ENCODE measurements at places on chromosomes 5 and 9.

DNA sequence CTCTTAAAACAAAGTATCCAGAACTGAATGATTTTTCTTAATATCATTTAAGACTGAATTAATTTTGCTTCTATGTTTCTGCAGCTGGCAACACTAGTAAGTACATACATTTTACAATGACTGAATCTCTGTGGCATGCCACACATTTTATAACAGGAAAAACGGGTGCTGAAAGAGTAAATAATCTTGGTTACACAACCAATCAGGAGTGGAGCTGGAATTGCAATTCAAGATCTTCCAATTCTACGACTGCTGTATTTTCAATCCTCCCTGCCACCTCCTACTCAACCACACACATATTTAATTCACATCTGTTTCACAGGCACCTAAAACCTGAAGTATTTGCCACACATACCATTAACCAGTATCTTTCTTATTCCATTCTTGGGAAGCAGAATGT lies 52.7 kb upstream of the NR5A1 start:
- no peak for DNase-seq

- DNase-seq = no peak
Observed at GRCh38 chr9:17938035-17938655, 359.3 kb downstream of the SH3GL2 start.

DNA sequence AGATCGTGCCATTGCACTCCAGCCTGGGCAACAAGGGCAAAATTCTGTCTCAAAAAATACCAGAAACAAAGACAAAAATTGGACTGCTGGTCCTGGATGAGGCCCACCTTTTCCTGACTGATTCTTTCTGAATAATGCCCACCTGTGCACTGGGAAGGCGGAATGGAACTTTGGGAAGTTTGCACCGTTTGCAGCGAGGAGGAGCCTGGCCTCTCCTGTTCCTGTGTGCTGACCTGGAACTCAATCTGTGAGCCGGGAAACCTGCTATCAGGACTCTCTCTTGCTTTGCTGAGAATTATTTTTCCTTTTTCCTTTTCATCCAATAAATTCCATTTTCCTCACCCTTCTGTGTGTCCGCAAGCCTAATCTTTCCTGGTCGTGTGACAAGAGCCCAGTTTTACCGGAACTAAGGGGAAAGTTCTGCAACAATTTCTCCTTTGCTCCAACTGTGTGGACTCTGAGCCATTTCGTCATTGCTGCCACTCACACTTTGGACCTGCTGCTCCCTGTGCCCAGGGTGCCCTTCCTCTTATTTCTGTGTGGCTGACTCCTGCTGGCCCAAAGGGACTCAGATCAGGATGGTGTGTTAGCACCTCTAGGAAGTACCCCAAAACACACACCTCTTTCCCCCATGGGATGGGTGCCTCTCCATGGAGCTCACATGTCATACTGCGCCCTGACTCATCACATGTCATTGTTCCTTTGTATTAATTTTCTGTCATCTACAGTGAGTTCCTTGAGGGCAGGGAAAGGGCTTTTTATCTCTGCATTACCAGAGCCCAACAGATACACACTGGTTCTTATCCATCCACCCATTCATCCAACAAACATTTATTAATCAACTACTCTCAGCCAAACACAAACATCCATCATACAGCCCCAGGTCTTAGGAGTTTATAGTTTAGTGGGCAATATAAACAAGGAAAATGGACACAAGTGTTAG lies 4.7 kb upstream of the GLRX start:
- DNase-seq = no peak

DNA sequence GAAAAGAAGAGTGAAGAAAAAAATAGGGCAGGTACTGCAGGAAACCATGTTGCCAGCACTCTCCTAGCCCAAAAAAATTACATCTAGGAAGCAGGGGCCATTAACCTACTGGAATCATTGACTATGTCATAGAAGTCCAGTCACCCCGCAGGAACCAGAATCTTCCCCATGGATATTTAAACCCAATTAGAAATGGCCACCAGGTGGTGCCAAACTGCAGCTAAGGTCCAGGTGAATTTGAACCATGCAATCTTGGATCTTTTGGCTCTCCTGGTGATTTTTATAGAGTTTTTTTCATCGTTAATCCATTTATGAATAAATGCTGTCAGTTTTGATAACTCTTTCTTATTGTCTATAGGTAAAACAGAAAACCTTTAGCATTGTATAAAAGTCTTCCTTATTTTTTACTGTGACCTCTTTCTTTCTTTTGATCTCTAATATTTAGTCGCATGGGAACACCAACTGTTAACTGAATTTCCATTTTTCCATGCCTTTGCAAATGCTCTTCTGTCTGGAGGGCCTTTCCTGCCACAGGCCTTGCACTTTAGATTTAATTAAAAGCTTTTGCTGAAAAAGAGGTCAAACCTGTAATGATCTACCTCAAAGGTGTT lies 147.5 kb upstream of the FGF10 start:
- DNase-seq = peak; percentile 74

GRCh38 chr5:154989626-154990025 lies 23.9 kb upstream of the KIF4B start:
- DNase-seq = no peak

- DNase-seq = no peak
Observed at GRCh38 chr9:76181020-76181641, 213.1 kb downstream of the RFK start.

GRCh38 chr9:135045928-135046738 lies 41.3 kb upstream of the OLFM1 start:
- no peak for DNase-seq

GRCh38 chr9:124032247-124032646 lies 20.7 kb downstream of the LHX2 start:
- DNase-seq = no peak

DNA sequence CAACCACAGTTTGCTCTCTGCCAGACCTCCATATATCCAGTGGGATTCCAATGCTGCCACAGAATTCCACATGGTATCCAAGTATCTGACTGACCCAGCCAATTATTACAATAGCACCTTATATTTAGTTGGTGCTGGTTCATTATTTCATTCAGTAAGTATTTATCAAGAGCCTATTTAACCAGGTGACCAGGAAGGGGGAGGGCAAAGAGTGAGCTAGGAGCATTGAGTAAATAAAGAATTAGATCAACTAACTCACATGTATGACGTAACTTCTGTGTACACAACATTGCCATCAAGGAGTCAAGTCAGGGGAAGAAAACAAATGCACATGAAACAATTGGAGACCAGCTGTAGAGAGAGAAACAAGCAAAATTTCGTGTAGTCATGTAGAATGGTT lies 207.1 kb upstream of the PAPPA start:
- no peak for DNase-seq

- DNase-seq = peak; percentile 20
Observed at GRCh38 chr5:134267366-134268018, 41.6 kb upstream of the PPP2CA start.

DNA sequence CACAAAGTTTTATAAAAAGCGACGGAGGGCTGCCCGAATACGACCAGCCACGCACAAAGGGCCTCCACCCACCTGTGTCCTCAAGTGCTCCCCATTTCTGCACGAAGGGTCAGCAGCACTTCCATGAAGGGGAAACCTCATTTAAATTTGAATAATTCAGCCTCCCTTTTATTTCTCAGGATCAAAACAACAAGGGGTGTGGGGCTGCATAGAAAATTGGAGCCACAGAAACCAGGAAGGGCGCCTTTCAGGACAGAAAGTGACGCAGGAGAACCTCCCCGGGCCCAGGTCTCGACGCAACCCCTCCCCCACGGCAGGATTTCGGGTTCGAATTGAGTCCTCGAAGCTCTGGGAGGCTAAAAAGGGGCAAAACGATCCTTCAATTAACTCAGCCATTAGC lies 2.1 kb downstream of the NRARP start:
- no peak for DNase-seq

DNA sequence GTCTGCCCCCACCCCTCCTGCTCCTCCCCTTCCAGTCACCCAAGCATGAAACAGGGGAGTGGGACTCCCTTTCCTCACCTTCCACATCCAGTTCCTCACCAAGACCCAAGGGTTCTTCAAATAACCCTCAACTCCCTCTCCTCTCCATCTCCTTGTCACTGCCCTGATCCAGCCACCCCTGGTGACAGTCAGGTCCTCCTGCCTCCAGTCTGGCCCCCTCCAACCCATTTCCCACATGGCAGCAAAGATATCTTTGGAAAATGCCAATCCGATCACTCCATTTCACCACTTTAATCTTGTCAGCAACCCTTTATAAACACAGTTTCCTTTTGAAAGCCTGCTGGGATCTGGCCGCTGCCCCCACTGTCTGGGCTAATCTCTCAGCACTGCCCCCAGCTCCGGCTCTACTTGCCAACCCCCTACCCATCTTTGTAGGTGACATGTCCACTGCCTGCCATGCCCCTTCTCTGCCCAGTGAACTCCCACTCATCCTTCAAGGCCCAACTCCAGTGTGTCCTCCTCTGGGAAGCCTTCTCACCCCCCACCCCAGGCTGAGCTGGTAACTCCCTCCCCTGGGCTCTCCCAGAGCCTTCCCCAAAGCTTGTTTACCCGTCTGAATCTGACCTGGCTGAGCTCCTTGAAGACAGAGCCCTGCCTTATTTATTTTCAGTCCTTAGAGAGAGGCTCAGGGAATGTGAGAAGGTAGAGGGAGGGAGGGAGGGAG lies 781 bp upstream of the MYOZ3 start:
- DNase-seq = no peak

GRCh38 chr9:72812559-72813111 lies 140.2 kb downstream of the ALDH1A1 start:
- no peak for DNase-seq

- DNase-seq = no peak
Observed at GRCh38 chr5:125446986-125447385, 700.5 kb upstream of the ZNF608 start.

GRCh38 chr5:121226765-121227164 lies 624.9 kb upstream of the FTMT start:
- no peak for DNase-seq

DNA sequence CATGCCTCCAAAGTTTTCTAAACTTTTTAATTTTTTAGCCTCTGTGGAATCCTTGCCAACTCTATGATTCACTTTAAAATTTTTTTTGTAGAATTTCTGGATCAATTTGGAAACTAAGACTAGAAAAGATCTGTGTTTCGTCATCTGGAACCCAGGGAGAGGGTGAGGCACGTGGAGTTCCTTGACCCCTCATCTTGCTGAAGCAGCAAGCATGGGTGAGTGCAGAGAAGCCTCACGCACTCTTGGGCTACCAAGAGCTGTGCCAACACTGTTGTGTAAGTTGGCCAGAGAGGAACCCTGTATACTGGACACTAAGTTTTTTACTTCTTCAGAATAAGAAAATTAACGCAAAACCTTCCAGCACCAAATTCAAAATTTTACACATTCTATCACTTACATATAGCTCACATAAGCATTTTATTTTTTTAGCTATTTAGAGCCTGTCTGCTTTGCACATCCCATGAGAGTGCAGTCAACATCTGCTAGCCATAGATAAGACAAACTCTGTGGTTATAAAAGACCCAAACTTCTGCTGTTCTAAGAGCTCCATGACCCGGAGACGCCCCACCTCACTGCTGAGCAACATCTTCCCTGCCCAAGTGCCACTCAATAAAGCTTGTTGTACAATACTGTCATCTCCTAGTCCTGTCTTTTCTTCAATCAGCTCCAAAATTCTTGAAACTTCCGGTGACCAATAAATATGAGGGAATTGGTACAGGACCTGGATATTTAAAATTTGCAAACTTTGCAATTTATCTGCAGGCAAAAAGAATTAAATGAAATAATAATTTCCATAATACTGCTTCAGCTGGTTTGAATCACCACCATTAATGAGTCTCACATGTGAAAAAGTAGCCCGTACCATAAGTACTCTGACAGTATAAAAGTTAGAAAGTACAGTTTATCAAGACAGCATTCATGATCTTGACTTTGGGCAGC lies 69.7 kb upstream of the ADCY2 start:
- no peak for DNase-seq

DNA sequence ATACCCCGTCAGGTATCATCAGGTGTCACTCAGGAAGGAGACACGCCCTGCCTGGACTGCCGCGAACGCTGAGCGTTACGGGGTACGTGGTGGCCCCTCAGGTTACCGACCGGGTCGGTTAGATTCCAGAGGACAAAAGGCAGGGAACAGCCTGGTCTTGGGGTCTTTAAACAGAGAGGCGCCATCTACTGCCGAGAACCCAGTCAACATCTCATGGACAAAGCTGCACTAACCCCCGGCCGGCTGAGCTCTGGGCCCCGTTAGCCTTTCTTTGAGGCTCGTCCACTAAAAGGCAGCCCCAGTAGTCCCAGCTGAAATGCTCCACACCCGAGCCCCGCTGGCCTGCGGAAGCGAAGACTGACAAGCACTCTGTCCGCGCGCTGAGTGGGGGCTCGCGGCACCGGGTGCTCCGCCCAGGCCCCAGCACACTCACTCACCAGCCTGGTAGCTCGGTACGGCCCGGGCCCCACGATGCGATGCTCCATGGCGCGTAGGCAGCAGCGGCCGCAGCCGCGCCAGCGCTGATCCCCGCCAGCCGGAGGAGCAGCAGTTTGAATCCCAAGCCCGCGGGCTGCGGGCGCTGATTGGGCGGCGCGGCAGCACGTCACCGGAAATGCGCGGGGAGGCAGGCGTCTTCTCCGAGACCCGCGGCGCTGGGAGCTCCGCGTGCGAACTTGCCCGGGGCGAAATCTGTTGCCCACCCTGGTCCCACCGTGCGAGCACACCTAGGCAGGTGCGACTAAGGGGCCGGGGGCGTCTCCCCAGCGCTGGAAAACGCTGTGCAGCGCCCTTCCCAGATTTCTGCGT lies at the start of gene DEPDC1B:
Gene DEPDC1B (minus strand): TSS at position 558 of the 807 bp plus-strand sequence. CDS start 73 bp downstream, at position 485.
- peak; percentile 90 for DNase-seq

GRCh38 chr9:91102269-91102668 lies 259.4 kb downstream of the AUH start:
- no peak for DNase-seq

Measured in NCI-H526 (cell line).